ENCODE measurements at places on chromosomes 5 and 9.

DNA sequence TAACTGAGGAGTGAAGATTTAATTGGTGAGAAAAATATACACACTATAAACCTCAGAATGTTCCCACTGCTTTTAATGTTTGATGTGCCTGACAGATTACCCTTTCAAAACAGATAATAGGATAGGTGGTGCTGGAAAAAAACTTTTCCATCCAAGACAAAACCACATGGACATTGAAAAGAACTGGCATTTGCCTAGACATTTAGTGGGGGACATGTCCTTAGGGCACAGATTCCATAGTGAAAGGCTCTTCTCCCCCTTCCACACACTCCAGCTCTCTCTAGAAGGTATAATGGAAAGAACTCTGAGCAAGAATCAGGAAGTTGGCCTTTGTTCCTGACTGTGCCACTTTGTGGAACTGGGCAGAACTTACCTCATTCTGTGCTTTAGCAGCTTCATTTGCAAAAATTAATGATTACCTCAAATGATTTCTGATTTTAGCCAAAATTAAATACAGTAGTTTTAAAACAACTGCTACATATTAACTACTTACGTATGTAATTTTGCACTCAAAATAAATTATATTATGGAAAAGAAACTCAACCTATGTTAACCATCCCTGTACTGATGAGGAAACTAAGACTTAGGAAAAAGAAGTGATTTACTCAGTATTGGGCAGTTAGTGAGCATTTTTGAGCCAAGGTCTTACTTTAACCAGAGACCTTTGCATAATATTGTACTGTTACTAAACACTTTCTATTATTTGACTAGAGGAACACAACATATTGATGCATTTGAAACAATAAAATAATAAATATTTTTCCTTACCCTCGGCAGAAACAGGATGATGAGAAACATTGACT, 43.3 kb downstream of the TMC1 start:
- DNase-seq, result no peak

- DNase-seq, result no peak
These were observed 191.4 kb downstream of the MTRR start for GRCh38 chr5:8060235-8060952.

DNA sequence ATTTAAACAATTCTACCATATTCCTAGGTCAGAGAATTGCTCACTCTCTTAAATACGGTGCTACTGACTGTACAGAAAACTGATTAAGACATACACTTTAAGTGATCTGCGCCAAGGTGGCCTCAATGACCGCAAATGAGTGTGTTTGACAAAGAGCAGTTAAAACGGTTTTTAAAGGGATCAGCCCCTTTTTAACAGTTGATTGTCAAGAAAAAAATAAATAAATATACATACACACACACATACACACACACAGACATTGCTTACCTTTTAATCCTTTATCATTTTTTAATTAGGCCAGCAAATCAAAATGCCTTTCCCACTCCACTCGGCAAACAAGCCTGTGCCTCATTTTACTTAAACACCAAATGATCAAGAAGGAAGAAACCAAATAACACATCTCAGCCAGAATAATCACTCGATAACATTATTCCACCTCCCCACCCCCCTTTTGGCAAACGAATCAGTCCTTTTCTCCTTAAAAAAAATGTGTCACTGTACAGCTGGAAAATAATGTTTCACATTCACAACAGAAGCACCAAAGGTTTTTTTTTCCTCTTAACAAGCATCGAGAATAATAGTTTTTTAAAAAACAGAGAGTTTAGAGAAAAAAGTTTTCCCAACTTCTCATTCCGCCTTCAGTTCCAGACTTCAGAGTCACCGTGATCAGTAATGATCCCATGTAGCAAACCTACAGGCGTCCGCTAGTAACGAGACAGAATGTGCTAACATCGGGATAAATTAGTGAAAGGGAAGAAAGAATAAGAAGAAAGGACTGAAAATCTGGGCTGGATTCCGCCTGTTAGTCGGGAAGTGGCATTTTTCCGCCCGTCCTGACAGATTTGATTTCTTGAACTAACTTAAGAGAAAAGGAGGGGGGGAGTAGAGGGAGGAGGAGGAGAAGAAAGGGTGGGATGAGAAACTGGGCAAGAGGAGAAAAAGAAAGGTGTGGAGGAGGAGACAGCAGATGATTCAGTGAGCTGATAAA, at the start of gene ZNF608:
Gene ZNF608 (minus strand): TSS at position 712 of the 988 bp plus-strand sequence. CDS start 1,650 bp downstream, outside the sequence.
- DNase-seq, result peak; percentile 91

DNA sequence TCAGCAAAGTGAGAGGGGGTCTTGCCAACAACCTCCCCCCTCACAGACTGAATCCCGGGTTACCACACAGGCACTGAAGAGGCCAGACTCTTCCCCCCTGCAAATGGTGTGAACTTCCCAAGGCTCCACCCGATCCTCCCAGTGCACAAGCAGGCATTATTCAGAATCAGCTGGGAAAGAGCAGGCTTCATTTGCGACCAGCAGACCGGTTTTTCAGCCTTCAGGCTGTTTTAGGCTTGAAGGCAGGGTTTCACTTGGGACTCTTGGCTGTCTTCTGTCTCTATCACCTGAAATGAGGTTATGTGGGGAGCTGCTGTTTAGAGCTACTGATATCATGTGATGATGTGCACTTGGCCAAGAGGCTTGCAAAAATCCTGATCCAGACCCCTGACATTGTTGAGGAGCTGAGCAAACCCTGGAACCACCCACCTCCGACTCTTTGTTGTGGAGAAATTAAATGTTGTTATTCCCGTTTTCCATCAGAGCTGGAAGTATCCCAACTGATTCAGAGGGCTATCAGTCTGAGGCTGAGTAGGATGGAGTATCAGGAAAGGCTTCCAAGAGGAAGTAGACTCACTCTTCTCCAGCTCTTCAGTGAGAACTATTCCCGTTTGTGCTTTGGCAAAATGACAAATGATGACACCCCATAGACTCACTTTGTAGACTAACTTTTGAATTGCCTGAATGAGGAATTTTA, 63.3 kb upstream of the ZFR start:
- DNase-seq, result peak; percentile 69

GRCh38 chr5:157549283-157549629, 26.3 kb downstream of the ADAM19 start:
- peak; percentile 62 for DNase-seq

GRCh38 chr9:108188976-108189375, 666.8 kb downstream of the ACTL7B start:
- no peak for DNase-seq

DNA sequence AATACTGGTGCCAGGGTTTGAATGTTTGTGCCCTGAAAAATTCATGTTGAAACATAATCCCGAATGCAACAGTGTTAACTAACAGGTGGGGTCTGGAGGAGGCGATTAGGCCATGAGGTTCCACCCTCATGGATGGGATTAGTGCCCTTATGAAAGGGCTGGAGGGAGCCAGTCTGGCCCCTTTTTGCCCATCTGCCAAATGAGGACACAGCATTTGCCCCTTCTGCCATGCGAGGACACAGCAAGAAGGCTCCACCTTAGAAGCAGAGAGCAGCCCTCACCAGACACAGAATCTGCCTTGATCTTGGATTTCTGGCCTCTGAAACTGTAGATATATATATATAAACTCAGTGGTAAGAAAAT, 32.6 kb upstream of the RNF130 start:
- DNase-seq, result no peak

- no peak for DNase-seq
These were observed 121.3 kb downstream of the DAB2IP start for GRCh38 chr9:121772600-121773285.

DNA sequence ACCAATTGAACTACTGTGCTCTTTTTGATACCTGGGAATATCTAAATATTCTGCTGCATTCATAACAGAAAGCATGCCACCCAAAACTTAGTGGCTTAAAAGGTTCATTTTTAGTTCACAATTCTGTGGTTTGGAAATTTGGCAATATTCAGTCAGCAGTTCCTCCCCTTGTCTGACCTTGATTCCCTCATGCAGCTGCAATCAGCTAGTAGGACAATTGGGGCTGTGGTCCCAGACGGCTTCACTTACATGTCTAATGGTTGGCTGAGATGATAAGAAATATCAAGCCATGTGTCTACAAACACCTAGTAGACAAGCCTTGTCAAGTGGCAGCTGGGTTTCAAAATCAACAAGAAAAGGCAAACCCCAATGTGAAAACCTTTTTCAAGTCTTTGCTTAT, 51.3 kb downstream of the ANXA1 start:
- no peak for DNase-seq

DNA sequence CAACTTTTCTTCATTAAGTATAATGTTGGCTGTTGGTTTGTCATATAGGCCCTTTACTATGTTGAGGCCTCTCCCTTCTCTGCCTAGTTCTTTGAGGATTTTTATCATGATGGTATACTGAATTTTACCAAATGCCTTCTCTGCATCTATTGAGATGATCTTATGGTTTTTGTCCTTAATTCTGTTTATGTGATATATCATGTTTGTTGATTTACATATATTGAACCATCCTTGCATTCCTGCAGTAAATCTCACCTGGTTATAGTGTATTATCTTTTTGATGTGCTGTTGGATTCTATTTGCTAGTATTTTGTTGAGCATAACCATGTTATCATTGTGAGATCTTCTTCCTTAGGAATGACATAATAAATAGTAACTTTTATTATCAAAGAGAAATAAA, 362.9 kb downstream of the CCDC171 start:
- DNase-seq, result peak; percentile 13

DNA sequence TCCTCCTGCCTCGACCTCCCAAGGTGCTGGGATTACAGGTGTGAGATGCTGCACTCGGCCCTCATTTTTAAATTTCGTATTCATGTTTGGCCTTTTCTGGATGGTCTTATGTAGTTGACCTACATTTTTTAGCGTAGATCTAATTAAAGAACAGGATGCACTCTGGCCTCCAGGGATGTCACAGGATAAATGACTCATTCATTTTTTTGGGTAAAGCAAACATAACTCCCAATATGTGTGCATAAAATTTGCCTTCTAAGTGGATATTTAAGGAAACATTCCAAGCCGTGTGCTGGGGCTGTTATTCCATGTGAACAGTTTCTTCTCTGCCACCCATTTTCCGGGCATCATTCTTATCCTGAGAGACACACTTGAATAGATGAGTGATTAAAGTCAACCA, 501.6 kb downstream of the IRX1 start:
- no peak for DNase-seq

DNA sequence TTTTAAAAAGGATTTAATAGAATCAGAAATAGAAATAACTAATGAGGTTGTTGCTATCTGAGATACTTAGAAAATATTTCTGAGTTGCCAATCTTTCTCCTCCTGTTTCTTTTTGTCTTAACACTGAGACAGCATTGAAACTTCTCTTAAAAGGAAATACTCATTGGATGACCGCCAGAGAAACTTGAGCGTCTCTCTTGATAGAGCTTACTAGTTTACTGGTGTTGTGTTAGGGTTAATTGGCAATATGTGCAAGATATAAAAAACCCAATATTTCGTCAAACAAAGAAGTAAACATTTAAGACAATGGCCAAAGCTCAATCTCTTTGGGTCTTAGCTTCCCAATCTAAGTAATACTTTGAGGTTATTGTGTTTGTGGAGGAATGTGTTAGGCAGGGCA, 176.4 kb upstream of the CHD1 start:
- peak; percentile 43 for DNase-seq

- no peak for DNase-seq
These were observed 2.6 kb downstream of the PKD2L2 start for GRCh38 chr5:137891849-137892248.

- no peak for DNase-seq
These were observed 1.4 kb downstream of the HDHD3 start for GRCh38 chr9:113375057-113376023.

GRCh38 chr9:125443367-125443766, 181.7 kb downstream of the GAPVD1 start:
- no peak for DNase-seq

DNA sequence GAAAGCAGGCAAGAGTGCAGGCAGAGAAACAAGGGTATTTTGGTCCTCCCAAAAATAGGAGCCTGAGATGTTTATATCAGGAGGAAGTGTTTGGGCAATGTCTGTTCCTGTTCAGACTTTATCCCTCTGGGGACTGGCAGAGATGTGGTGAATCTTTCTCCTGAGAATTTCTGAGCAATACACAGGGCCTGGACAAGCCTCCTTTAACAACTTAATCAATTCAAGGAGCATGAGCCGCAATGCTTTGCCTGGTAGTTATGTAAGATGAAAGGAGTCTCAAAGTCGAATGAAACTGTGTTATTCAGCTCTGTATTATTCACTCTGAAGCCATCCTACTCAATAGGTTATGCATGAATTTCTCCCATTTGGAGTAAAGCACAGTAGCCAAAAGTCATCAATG, 365.6 kb downstream of the MAN2A1 start:
- DNase-seq, result peak; percentile 60

- no peak for DNase-seq
These were observed 196.7 kb downstream of the RGS3 start for GRCh38 chr9:113660196-113660595.

- no peak for DNase-seq
These were observed 686.8 kb downstream of the KCTD16 start for GRCh38 chr5:144857454-144857853.

DNA sequence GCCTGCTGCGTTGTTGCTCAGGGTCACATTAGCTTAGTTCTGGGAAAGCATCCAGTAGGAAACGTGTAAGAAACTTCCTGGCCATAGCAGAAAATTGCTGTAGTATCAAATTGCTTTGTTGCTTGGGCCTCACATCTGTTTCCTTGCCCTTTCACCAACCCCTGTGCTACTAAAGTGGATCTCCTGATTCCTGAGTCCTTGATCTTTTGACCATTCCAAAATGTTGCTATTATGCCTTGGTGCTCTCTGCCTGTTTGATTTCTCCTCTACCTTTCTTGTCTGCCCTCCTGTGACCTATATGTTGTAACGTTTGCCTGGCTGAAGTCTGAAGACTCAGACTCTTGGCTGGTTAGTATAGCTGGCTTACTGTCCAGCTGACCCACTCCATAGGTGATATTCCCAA, 350.5 kb downstream of the ADGRV1 start:
- peak; percentile 52 for DNase-seq

GRCh38 chr5:106154280-106154716, 1516.4 kb downstream of the EFNA5 start:
- no peak for DNase-seq

- peak; percentile 50 for DNase-seq
These were observed 35.1 kb downstream of the FAM13B start for GRCh38 chr5:137997726-137998213.

GRCh38 chr5:145780982-145781381, 54.2 kb downstream of the PRELID2 start:
- DNase-seq, result no peak

DNA sequence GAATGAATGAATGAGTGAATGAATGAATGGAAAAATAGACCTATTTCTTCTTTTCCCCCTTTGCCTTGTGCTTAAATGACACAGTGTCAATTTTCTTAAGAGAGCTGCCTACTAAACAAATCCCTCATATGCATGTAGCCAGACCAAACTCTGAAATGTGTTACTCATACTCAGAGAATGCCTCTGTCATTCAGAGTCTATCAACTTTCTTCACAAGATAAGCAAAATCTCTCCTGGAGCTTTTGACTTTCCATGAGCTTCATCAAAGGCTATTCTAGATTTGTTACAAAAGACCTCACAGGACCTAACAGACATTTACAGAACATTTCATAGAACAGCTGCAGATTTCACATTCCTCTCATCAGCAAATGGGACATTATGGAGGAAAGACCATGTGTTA, 275.7 kb upstream of the MSX2 start:
- DNase-seq, result no peak

- DNase-seq, result peak; percentile 3
These were observed 44.8 kb downstream of the PARP8 start for GRCh38 chr5:50711280-50711679.

- DNase-seq, result peak; percentile 21
These were observed 329.0 kb upstream of the PANK3 start for GRCh38 chr5:168908207-168908606.
